ENCODE measurements at places on chromosomes 6 and 20.

DNA sequence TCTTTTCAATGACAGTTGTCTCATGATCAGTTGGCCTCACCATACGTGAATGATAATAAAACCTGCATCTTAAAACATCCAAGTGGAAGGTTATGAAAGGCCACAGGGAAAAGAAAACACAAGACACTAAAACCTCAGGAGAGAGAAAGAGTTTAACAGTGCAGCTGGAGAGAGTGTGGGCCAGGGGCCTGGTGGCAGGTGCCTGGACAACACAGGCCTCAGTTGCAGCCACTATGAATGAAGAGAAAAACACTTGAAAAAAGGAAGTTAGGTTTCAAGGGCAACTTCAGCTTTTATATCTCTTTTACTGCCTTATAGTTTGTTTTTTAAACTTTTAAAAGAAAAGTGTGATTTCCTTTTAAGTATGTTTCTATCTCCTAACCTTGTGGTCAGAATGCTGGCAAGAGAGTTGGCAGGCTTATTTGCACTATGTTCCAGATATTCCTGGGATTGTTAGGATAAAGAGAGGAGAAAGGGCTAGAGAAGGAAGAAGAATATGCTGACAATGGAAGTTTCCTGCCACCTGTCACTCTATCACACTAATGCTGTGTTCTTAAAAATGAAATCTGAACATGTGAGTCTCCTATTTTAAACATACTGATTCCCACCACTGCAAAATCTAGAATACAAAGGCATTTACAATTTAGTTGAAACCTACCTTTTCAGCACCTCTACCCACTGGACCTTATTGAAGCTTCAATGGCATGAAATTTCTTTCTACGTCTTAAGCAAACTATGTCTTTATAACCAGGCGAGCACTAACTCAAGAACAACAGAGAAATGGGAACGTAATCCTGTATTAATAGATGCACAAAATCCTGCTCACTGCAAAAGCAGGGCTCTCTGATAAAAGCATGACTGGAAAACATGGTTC lies 222.4 kb downstream of the CD83 start:
- DNase-seq, result no peak

GRCh38 chr20:63544241-63544957 lies 3.1 kb downstream of the SRMS start:
- DNase-seq, result no peak

- no peak for DNase-seq
Observed at GRCh38 chr6:80433010-80433672, 326.7 kb downstream of the BCKDHB start.

DNA sequence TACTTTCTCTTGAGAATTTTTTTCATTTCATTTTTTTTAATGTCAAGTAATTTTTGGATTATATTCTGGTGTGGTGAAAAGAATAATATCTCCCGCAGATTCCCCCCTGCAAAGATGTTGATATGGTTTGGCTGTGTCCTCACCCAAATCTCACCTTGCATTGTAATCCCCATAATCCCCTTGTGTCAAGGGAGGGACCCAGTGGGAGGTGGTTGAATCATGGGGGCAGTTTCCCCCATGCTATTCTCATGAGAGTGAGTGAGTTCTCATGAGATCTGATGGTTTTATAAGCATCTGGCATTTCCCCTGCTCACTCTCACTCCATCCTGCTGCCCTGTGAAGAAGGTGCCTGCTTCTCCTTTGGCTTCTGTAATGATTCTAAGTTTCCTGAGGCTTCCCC lies 58.7 kb upstream of the PMEPA1 start:
- no peak for DNase-seq

GRCh38 chr6:46138281-46138680 lies 8.5 kb downstream of the ENPP4 start:
- DNase-seq, result no peak

DNA sequence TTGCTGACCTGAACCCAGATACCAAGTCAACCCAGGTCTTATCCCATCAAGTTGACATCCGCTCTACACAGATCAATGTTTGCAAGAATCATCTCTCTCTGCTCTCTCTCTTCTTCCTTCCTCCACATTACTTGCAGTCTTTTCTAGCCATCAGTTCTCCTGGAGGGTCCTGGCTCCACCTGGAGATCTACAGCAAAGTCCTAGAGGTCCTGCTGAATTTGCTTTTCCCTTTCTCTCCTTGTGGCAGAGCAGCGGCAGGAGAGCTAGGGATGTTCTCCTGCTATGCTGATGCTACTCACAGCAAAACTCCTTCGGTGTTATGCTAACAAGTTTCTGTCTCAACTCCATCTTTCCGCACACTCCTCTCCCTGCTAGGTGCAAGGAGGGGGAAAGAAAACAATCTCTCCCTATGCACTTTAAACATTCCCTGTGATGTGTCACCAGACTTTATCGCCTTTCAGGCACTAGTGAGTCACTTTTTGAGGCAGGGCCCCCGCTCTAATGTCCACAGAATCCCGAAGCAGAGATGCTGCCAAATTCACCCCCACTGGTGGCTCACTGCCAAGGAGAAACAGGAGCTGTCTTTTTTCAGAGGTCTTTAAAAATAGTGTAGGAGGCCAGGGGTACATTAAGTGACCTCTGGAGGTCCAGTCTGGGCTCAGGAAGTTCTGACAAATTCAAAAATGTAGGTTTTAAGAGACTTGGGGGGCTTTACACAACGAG lies 62.6 kb downstream of the FAM50B start:
- peak; percentile 41 for DNase-seq

DNA sequence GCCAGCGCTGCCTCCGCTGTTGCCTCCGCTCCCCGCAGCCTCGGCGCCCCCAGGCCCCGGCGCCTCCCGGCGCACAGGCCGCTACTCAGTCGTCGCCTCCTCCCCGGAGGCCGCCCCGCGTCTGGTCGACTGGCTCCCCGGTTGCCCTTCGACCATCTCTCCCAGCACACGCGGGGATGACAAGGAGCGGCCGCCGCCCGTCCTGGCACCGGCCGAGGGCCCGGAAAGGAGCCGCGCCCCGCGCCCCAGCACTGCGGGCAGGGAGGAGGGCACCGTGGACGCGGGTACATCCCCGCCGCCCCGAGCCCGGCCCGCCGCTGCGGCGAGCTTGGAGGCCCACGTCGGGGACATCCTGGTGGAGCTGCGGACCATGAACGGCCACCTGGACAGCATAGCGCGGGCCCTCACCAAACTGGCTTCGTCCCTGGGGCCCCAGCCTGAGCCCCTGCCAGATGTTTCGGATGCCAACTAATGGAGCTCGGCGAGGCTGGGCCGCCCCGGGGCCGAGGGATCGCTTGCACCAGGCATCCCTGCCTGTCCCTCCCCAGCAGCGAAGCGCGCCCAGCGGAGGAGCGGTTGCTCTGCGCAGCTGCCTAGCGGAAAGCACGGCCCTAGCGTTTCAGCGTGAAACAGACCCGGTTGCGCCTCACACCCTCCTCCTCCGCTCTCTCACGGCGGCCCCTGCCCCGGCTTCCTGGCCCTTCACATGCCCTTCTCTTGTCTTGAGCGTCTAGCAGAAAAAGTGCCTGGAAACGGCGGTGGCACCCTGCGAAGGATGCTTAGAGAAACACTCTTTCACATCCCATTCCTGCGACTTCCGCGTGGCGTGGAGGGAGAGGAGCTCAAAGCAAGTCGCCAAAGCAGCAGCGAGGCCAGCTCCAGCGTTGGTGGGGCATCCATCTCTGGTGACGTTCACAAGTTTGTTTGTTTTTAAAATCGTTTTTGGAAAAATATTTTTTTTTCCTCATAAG lies 285.8 kb upstream of the SUPT3H start:
- no peak for DNase-seq

DNA sequence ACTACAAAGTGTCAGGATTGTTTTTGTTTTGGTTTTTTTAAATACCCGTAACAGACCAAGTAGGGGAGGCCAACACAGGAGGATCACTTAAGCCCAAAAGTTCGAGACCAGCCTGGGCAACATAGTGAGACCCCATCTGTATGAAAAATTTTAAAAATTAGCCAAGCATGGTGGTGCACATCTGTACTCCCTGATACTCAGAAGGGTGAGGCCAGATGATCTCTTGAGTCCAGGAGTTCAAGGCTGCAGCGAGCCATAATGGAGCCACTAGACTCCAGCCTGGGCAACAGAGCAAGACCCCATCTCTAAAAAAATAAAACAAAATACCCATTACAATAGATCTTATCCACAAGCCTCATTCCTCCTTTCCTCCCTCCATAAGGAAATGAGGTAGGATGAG lies 28.7 kb upstream of the TM9SF4 start:
- DNase-seq, result no peak

- no peak for DNase-seq
Observed at GRCh38 chr20:48928832-48929725, 7.6 kb downstream of the ARFGEF2 start.

GRCh38 chr6:33112148-33112547 lies 36.4 kb downstream of the HLA-DPB1 start:
- DNase-seq, result no peak

DNA sequence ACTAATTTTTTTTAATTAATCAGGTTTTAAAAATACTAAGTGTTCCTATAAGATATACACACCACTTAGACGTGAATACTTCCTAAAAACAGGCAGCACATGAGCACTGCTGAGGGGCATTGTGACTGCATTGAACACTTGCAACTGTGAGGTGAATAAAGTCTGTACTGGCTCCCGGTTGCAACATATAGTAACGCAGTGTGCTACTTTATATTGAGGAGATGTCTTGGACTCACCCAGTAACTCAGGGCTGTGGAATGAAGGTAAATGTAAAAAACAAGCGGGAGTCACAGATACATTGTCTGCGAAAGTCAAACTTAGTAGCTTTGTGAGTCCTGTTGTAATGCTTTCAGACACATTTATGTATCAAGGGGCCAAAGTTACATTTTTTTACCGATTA lies 17.0 kb upstream of the HLA-A start:
- no peak for DNase-seq

DNA sequence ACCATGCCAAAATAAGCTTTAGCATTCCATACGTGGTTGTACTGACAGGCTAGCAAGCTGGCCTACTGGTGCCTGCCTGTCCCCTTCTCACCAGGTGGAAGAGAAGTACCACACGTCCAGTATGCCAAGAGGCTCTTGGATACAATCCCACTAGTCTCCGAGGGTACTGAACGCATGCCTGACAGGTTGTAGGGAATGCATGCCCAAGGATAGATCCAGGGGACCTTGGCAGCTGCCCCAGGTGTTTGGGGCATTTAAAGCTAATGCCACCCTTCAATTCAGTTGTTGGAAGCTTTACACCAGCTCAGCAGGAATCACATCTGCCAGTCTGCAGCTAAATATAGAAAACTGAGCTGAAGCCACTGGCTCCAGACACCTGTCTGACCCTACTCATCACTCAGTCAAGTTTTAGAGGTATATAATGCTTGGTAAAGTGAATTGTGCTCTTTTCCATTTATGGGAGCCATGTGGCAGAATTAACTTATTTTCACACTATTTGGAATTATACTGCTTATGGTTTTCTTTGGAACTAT lies 4.9 kb downstream of the TUBB2B start:
- DNase-seq, result no peak

- DNase-seq, result no peak
Observed at GRCh38 chr6:1470040-1470439, 80.7 kb downstream of the FOXF2 start.

DNA sequence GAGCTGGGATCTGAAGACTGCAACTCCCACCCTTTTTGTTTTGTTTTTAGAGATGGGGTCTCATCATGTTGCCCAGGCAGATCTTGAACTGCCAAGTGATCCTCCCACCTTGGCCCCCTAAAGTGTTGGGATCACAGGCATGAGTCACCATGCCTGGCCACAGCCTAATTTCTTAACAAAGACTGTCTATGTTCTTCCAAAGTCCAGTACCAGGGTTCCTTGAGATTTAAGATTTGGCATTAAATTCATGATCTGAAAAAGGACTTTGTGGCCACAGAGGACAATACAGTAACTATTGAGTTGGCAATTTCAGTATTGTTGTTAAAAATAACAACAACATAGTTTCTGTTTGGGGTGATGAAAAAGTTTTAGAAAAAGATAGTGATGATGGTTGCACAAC lies 28.7 kb upstream of the BEND3 start:
- DNase-seq, result no peak

DNA sequence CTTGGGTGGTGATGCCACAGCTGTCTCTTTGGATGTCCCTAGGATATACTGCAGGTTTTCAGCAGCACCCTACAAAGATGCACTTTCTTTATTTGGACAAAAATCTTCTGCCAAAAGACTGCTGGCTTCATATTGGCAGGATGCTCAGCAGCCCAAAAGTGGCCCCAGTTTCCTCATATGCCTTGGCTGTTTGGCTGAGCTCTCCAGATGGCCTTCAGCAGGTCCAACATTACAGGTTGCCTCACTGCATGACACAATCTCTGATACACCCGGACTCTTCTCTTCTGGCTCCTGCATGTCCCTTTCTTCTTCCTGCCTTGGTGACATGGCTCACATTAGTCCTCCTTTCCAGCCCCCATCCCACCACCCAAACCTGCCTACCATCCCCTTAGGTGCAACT lies 323.7 kb upstream of the CDH4 start:
- DNase-seq, result no peak

GRCh38 chr6:43789447-43789846 lies 19.4 kb downstream of the VEGFA start:
- no peak for DNase-seq

- no peak for DNase-seq
Observed at GRCh38 chr6:68652117-68652536, 17.0 kb downstream of the ADGRB3 start.

DNA sequence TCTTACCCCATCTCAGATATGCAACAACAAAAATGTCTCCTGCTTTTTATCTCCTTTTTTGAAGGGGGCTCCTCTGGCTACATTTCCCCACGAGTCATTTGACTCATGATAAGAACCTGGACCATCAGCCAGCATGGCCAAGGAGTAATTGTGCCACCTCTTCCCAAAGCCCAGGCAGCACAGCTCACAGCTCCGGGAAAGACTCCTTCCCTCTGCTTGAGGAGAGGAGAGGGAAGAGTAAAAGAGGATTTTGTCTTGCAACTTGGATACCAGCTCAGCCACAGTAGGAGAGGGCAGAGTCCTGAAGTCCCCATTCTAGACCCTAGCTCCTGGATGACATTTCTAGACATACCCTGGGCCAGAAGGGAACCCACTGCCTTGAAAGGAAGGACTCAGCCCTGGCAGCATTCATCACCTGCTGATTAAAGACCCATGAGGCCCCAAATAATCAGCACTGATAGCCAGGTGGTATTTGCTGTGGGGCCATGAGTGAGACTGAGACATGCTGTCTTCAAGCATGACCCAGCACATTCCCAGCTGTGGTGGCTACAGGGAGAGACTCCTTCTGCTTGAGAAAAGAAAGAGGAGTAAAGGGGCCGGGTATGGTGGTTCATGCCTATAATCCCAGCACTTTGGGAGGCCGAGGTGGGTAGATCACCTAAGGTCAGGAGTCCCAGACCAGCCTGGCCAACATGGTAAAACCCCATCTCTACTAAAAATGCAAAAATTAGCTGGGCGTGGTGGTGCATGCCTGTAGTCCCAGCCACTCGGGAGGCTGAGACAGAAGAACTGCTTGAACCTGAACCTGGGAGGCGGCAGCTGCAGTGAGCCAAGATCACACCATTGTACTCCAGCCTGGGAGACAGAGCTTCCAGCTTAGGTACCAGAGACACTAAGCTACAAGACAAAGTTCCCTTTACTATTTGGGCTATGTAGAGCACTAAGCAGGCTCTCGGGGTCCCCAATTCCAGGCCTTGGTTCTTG lies 28.1 kb downstream of the NCOA6 start:
- DNase-seq, result no peak

GRCh38 chr6:85081102-85081501 lies 316.7 kb upstream of the TBX18 start:
- no peak for DNase-seq

- no peak for DNase-seq
Observed at GRCh38 chr20:59938221-59938620, 1.9 kb downstream of the PPP1R3D start.

- DNase-seq, result no peak
Observed at GRCh38 chr20:30511322-30512030, 746.0 kb upstream of the DEFB115 start.
